ENCODE measurements at places on chromosomes 1 and 21. TPM values are rescaled to one million over a fixed set of nuclear protein-coding genes. Genes with fewer than 3 reads are reported as not detected.

Gene GNAT2
- total RNA-seq = not detected

Gene DIPK1A
- 8.7 TPM for total RNA-seq

Gene EFNA1
- total RNA-seq = 36.5 TPM

Gene SRRM1
- total RNA-seq = 33.8 TPM

Gene FCRL5
- total RNA-seq = not detected

Gene SOD1
- 359 TPM for total RNA-seq

Gene LAMC1
- total RNA-seq = 136 TPM

Gene NHLH1
- 0.78 TPM for total RNA-seq

Gene CELA3A
- total RNA-seq = not detected

Gene OPTC
- not detected for total RNA-seq

Gene TINAGL1
- 0.50 TPM for total RNA-seq

Gene MYCL
- 1.3 TPM for total RNA-seq

Gene SIK1
- total RNA-seq = 12.8 TPM

Gene AGRN
- 83.1 TPM for total RNA-seq

Gene CAMK2N1
- 38.9 TPM for total RNA-seq

Gene UBE2U
- total RNA-seq = not detected

Gene TTC4
- 30.6 TPM for total RNA-seq

Gene HES5
- not detected for total RNA-seq

Gene KCNE2
- total RNA-seq = not detected

Gene VAV3
- total RNA-seq = 1.4 TPM
